OCI-LY7 (cell line): ENCODE measurements at places on chromosomes 4 and X. TPM values are rescaled to one million over a fixed set of nuclear protein-coding genes. Genes with fewer than 3 reads are reported as not detected.

- no peak for DNase-seq
These were observed 206.3 kb upstream of the ATP6AP2 start for GRCh38 chrX:40374486-40374885.

DNA sequence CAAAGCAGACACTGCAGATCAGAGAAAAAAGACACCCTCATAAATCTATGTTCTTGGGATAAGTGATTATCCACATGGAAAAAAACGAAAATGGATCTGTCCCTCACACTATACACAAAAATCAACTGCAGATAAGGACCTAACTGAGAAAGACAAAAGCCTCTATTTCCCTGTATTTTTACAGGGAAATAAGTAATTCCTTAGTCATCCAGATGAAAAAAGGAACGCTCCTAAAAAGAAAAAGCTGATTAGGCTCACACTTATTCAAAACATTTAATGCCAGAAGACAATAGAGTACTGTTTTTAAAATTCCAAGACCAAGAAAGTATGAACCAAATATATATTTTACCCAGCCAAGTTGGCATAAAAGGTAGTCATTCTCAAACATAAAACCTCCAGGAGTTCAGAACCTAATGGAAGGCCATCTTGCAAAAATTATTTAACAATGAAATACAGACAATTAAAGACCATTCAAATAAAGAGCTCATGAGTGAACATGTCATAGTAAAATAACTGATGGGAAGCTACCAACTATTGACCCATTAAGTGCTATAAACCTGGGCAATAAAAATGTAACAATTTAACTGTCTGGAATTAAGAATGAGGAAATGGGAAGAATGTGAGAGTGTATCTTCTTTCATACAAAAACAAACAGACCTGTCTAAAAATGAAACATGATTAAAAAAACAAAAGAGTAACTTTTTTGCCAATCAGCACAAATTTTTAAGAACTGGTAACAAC, 20.4 kb downstream of the PAPSS1 start:
- no peak for DNase-seq

SYAP1 gene
- 20.0 and 22.9 TPM in 2 replicates for total RNA-seq

DCAF8L2 gene
- not detected in 2 replicates for total RNA-seq

DNA sequence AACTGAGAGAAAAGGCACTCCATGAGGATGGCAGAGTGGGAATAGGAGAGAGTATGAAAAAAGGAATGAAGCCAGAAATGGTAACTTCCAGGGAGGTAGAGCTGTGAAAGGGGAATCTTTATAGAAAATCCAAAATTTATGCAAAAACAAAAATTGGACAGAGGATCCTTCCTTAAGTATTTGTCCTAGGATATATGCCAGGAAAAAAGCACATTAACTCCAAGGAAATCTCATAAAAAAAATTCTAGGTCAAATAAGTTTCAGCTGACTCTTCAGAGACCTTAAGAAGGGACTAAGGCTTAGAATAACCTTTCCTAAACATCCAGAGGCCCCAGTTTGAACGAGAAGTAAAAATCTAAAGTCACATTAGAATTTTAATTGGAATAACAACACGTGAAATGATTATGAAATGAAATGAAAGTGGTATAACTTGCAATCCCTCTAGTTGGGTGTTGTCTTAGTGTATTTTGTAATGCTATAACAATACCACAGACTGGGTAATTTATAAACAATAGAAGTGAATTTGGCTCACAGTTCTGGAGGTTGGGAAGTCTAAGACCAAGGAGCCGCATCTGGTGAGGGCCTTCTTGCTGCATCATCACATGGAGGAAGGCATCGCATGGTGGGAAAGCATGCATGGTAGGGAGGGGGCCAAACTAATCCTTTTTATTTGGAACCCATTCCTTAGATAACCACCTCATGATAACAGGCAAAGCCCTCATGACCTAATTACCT, 145.4 kb upstream of the RXFP1 start:
- DNase-seq: no peak

GSX2 gene
- total RNA-seq: not detected in 2 replicates

- DNase-seq: no peak
These were observed 44.9 kb upstream of the SLC25A31 start for GRCh38 chr4:127685292-127685691.

GRCh38 chr4:48139691-48140090, 5.6 kb upstream of the TXK start:
- DNase-seq: no peak

SLC6A14 gene
- not detected in 2 replicates for total RNA-seq

GRCh38 chr4:90159193-90159592, 32.0 kb downstream of the CCSER1 start:
- no peak for DNase-seq

GRCh38 chr4:146059151-146059550, 116.4 kb upstream of the LSM6 start:
- DNase-seq: peak; percentile 85

DNA sequence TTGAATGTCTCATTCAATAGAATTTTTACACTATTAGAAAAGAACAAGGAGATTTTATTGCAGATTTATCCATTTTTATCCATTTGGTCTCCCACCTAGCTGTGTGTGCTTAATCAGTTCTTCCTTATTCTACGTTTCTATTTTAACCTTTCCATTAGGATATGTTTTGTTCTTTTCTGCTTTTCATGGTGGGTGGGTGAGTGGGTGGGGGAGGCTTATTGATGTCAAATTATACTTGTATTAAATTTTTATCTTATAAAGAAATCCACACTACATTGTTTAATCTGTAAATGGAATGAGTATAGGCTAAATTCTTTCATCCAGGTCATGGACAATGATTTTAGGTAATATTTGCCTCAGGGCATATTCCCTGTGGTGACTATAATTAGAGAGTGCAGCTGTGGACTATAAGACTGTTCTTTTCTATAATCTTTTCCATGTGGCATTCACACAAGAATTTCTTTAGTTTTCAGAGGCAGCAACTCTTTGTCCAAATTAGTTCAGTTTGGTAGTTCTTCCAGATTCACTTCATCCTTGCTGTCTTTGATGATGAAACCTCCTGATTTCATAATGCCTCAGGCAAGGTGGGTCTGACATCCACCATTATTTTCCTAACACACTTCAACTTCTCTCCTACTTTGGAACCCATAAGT, 2451.8 kb downstream of the PCDH7 start:
- DNase-seq: no peak

DNA sequence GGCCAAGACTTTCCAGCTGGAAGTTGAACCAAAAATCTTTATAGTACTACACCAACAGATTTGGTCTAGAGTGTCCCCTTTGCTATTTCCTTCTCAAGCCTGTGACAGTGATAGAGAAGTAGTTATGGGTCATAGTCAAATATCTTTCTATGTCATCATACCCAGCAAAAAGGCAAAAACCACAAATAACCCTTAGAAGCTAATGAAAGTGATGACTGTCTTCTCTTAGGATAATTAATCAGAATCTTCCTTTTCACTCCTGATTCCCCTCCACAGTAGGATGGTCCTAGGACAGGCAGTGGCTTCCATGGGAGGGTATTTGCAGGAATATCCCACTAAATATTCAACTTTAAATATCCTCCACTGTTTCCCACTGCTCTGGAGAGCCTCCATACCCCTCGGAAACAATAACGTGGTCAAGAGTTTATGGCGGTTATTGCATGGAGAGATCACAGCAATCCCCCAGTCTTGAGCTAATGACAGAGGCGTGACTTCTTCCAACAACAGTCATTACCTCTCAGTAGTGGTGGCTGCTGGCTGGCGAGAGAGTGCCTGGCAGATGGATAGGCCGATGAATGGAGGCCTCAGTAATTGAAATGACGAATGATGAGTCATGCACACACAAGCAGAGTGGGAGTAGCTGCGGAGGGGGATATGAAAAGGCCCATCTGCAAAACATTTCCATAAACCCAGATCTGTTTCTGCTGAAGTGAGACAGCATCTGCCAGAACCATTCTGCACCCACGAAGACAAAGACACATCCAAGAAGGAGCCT, 154.9 kb downstream of the STK32B start:
- DNase-seq: no peak

DNA sequence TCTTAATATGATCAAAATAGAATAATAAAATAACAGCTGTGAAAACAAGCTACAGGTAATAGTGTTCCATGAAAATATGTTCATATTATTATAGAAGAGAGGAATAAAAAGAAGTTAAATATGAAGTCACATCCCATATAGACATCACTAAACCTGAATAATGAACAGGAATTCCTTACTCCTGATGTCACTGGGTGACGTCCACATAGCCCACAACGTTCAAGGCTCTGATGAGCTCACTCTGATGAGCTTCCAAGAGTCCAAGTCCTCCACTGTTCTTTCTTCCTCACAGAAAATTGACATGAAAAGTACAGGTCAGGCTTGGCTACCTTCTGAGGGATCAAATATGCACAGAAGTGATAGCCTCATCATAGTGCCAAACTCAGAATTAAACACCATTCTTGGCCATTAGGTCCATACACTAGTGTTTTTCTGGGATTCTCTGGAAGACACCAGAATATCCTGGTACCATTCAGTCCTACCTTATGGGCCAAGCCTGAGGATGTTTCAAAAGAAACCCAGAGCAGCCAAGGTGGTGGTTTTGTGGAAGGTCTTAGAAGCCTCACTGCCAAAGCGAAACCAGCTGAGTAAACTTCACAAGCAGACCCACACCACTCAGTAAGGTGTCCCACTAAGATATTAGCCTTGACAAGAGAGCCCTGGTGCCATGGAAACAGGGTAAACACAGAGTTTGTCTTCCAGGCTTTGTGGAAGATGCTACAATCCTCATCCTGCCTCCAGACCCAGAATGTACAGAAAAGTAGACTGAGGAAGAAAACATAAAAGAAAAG, 138.4 kb upstream of the HHIP start:
- no peak for DNase-seq

RBM46 gene
- not detected in 2 replicates for total RNA-seq

GRCh38 chr4:86031927-86032326, 327.9 kb downstream of the MAPK10 start:
- DNase-seq: no peak

GRCh38 chr4:128670513-128670912, 139.0 kb upstream of the JADE1 start:
- DNase-seq: no peak

DNA sequence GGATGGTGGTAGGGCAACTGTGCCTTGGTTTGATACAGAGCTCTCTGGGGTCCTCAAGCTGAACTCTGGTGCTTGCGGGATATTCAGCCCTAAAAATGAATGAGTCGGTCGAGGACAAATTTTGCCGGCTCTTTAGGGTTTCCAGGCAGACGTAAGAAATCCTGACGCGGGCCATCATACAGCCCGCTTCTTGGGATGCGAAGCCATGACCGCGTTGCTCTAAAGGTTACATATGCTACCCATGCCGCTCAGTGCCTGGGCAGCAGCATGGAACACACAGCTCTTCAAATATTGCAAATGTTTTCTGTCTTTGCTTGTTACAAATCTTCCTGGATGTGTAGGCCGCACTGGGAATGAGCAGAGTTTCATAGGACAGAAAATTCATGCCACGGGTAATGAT, 55.6 kb downstream of the NBDY start:
- no peak for DNase-seq

- DNase-seq: no peak
These were observed 1.6 kb upstream of the FGF5 start for GRCh38 chr4:80264825-80265224.

EVC2 gene
- total RNA-seq: 3.4 and 3.6 TPM in 2 replicates

XG gene
- total RNA-seq: not detected in 2 replicates

DNA sequence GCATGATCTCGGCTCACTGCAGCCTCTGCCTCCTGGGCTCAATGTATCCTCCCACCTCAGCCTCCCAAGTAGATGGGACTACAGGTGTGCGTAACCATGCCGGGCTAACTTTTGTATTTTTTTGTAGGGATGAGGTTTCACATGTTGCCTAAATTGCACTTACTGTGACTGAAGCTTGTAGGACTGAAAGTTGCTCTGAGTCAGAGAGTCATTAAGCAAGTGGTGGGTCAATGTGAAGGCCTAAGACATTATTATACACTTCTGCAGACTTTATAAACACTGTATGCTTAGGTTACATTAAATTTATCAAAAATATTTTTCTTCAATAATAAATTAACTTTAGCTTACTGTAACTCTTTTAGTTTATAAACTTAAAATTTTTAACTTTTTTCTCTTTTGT, 170.2 kb downstream of the FAT4 start:
- no peak for DNase-seq

EDNRA gene
- not detected in 2 replicates for total RNA-seq

DNA sequence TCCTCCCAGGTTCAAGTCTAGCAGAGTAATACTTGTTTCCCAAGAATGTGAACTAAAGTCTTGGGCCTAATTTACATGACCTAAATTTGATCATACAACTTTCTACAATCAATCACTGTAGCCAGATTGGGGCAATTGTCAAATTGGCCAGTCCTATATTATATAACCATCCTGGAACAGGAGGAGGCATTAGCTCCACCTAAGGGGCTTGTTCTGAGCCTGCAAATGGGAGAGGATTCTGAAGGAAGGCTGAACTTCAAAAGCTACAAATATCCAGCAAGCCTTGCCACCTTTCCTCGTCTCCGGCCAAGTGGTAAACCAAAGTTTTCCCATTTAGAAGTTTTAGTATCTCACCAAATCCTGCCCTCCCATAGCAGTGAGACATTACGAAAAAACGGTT, 1289.6 kb upstream of the TENM3 start:
- peak; percentile 25 for DNase-seq

ENAM gene
- 3.5 and 6.2 TPM in 2 replicates for total RNA-seq

DNA sequence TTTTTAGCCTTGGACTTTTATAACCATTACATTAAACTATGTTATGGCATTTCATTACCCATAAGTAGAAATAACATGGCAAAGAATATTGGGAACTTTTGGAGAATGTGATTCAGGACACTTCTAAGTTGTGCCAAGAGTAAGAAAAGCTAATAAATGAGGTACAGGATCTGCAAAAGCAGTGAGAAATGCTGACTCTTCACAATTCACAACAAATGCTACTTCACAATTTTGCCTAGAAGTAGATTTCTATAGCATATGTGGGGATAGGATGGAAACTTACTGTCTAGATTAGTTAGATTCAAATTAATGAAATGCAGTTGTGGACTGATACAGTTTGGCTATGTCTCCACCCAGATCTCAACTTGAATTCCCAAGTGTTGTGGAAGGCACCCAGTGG, 173.7 kb downstream of the COMMD8 start:
- no peak for DNase-seq

USP51 gene
- 2.7 and 2.9 TPM in 2 replicates for total RNA-seq

DNA sequence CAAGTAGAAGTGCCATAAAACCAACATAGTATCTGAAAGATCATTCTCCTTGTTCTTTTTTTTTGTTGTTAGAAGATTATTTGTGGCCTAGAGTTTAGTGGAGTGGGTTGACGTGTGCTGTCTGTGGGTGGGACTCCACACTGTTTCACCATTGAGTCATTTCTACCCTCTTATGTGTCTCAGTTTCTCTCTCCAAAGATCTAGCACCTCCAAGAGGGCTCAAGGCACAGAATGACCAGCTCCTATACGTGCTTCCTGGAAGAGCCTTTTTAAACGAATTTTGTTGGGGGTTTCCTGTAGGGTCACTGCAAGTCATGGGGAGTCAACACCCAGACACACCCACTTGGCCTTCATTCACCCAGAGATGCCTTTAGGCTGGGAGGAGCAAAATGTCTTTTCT, 150.1 kb downstream of the KLF8 start:
- no peak for DNase-seq

- no peak for DNase-seq
These were observed 21.0 kb upstream of the ADD1 start for GRCh38 chr4:2822461-2823300.

TMEM255A gene
- not detected in 2 replicates for total RNA-seq

- DNase-seq: no peak
These were observed 1887.7 kb upstream of the PCDH7 start for GRCh38 chr4:28832444-28832843.

ZNF518B gene
- total RNA-seq: 19.1 and 24.2 TPM in 2 replicates
